Activated T-helper 17 cell treated with anti-CD3 and anti-CD28 coated beads, Interleukin-2, amount 50 U/mL, for 72 hours (primary cell): ENCODE measurements at places on chromosomes 1 and 21. TPM values are rescaled to one million over a fixed set of nuclear protein-coding genes. Genes with fewer than 3 reads are reported as not detected.

PRELP gene
- not detected for total RNA-seq

LRRC53 gene
- not detected for total RNA-seq

KCNJ10 gene
- not detected for total RNA-seq

PCP4L1 gene
- total RNA-seq: 0.86 TPM

PKLR gene
- not detected for total RNA-seq

TNNI3K gene
- 0.52 TPM for total RNA-seq

- ATAC-seq: no peak
These were observed 86.3 kb downstream of the CAMK2N1 start for GRCh38 chr1:20399606-20400180.

DNA sequence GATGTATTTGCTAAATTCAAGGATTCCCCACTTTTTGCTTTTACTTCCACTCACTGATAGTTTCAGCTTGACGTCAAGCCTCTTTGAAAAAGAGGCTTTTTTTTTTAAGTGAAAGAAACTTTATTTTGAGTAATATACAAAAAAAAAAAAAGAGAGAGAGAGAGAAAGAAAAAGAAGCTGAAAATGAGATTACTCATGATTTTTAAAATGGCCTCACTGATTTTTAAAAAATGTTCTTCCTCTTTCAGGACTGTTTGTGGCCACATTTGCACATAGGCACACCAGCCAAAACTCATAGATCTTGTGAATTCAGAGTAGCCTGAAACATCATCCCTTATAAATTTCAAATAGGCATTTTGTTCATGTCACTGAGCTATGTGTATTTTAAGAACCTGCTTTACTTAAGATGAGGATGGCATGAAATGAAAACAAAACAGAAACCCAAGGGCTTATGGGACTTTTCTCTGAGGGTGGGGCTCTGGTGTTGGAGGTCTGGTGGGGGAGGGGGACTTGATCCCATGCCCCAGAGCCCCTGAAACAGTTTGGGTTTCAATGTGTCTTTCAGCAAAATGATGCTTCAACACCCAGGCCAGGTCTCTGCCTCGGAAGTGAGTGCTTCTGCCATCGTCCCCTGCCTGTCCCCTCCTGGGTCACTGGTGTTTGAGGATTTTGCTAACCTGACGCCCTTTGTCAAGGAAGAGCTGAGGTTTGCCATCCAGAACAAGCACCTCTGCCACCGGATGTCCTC is 6.1 kb downstream of the ATF3 start:
- no peak for ATAC-seq

DNA sequence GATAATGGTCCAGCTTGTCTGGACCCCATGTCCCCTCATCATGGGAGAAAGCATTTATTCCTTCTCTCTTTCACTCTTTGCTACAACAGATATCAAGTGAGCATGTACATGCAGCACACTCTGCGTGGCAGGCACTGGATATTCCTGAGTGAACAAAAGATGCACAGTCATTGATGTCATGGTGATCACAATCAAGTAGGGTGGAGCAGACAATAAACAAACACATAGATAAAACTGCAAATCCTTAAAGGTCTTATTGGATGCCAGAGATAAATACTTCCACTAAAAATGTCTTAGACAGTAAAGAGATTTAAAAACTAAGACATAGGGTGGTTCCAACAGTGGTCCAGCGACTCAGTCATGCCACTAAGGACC is 178.0 kb downstream of the ZC3H11B start:
- ATAC-seq: no peak

- ATAC-seq: no peak
These were observed 17.4 kb upstream of the ENAH start for GRCh38 chr1:225670356-225670755.

GRCh38 chr1:87757676-87758075 is 429.0 kb downstream of the LMO4 start:
- ATAC-seq: no peak
